NCI-H1436 (cell line): ENCODE measurements at places on chromosomes 2 and 18.
A peak's percentile ranks its signal among the peaks of the same experiment; 100 is the strongest.

DNA sequence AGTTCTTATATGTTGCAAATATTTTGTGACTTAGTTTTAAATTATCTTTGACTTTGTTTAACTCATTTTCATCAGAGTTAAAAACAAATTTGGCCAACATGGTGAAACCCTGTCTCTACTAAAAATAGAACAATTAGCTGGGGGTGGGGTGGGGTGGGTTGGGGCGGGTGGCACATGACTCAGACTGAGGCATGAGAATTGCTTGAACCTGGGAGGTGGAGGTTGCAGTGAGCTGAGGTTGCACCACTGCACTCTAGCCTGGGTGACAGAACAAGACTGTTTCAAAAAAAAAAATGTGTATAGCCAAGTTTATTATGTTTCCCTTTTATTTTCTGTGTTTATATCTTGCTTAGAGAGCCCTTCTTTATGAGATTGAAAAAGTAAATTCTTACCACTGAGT is 14.2 kb upstream of the LIPG start:
- no peak for DNase-seq

GRCh38 chr2:156350374-156351142 is 18.0 kb upstream of the NR4A2 start:
- no peak for DNase-seq

GRCh38 chr18:30945761-30946160 is 96.8 kb downstream of the DSC3 start:
- no peak for DNase-seq

GRCh38 chr2:460861-461260 is 173.0 kb upstream of the ALKAL2 start:
- no peak for DNase-seq

DNA sequence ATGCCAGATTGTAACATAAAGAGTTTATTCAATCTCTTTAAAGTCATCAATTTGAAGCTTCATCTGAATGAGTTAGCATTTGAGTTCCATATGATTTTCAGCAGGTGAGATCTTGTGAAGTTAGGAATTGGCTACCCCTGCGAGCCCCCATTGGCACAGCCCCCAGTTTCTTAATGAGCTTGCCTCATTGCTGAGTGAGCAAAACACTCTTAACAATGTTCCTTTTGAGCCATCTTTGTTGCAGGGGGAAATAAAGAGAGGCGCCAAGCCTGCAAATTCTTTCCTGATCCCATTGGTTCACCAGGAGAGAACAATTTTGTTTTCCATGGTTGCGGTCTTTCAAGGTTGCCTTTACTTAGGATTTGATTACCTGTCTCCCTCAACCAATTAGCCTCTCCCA is 18.7 kb downstream of the DPP10 start:
- no peak for DNase-seq

- DNase-seq, result no peak
These were observed 65.3 kb upstream of the GLI2 start for GRCh38 chr2:120670371-120670770.

DNA sequence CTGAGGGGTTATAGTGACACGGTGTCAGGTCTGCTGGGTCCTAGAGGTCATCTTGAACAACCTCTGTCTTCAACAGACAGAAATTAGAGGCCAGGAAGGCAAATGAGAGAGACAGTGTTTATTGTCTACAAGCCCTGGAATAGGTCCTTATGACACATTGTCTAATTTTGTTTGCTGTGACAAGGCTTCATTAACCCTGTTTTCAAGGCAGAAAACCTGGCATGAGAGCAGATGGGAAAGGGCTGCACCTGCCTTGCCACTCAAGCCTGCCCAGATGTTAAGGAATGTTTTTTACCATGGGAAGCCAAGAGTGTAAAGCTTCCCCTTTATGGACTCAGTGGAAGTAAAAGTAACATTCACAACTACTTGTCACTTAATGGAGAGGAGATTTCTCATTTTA is 275.3 kb downstream of the KCNS3 start:
- no peak for DNase-seq

- DNase-seq, result peak; percentile 37
These were observed 70.5 kb upstream of the ZNF516 start for GRCh38 chr18:76565238-76566173.

GRCh38 chr2:190858817-190859216 is 21.8 kb upstream of the GLS start:
- DNase-seq, result no peak

DNA sequence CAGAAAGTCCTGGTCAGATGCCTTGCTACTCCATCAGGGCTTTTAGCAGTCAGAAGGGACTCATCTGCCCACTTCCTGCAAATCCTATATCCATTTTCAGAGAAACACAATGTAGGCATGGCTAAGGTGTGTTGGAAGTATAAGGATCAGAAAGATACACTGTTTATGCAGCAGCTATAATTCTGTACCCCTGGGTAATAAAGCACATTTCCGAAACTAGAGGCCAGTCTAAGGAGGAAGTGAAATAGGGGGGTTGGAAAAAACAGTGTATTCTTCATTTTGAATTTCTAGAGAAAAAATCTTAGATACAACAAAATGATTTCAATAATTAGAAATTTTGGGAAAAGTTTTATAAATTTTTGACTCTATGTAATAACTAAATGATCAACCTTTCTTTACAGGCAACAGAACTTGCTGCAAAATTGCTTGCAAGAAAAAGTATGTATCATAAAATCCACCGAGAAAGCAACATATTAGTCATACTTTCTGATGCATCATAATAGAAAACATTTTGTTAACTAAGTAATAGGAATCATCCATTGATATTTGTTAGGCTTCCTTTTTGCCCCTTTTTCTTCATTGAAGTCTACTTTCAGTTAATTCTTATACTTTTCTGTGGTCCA is 47.4 kb downstream of the FSIP2 start:
- DNase-seq, result no peak

DNA sequence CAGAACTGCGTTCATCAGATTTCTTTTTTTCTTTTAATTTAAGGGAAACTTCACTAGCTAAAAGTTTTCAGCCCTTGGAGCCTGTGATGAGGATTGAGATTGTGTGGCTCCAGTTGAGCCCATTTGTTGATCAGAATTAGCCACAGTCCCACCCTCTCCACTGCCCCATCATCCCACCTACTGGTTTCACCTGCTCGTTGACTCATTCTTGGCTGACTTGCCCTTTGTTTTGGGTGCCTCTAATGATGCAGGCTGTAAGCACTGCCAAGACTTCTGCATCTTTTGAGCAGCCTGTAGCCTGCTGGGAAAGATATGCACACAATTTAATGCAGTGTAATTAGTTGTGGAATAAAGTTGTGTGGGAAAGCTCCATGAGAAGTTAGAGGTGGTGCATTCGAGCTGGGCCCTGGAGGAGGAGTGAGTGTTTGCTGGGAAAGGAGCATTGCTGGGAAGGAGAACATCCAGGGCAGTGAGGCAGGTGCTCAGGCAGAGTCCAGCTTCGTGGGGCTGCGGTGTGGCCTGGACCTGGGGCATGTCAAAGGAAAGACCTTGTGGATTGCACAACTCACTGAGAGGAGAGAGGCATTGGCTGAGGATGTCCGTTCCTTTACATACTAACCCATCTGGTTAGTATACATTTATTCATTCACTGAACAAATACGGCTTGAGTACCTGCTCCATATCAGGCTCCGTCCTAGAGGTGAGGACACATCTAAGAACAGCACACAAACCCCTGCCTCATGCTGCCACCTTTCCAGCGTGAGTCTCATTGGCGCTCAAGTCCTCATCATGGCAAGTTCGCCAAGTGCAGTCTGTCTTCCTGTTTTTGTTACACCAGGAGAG is 18.2 kb downstream of the ASPRV1 start:
- DNase-seq, result no peak

- no peak for DNase-seq
These were observed 9.7 kb upstream of the IL1RN start for GRCh38 chr2:113117541-113118262.

DNA sequence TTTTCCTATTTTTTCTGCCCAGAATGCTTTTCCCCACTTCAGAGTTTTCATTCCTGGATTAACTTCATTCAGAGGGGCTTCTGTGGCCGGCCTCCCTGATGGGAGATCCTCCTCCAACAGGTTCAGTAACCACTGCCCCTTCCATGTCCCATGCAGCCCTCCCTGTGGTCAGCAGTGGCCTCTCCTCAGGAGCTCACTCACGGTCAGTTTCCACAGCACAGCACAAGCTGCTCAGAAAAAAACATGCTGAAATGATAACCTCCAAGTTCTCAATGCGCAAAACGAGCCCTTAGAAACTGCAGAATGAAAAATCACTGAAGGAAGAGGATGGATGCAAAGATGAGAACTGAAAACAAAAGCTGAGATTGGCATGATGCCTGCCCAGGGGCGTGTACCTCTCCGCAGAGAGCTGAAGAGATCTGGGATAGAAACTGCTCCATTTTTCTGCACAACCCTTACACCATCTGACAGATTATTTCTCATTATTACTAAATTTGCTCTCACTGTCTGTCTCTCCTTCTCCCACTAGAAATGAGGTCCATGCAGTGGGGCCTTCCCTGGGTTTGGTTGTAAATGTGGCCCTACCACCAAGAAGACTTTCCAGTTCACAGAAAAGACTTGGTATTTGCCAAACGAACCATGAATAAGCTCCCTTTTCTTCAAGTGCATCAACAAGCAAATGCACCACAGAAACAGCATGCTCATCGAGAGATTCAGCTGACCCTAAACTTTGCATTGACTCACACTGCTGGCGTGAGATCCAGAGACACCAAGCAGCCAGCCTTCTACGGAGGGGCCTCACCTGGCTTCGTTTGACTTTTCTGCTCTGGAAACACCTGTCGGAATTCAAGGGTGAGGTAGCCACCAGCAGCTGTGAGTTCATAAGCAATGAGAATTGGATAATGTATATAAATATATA is 51.5 kb downstream of the TMEM18 start:
- no peak for DNase-seq
